ENCODE measurements at places on chromosomes 13 and 19.

- no peak for DNase-seq
These were observed 17.0 kb downstream of the CATSPERG start for GRCh38 chr19:38352611-38353010.

- DNase-seq: no peak
These were observed 22.0 kb downstream of the GP6 start for GRCh38 chr19:55016017-55016416.

GRCh38 chr19:38031423-38031770 lies 124.4 kb downstream of the SIPA1L3 start:
- DNase-seq: no peak

- DNase-seq: no peak
These were observed 269.1 kb downstream of the NDFIP2 start for GRCh38 chr13:79749984-79750551.

DNA sequence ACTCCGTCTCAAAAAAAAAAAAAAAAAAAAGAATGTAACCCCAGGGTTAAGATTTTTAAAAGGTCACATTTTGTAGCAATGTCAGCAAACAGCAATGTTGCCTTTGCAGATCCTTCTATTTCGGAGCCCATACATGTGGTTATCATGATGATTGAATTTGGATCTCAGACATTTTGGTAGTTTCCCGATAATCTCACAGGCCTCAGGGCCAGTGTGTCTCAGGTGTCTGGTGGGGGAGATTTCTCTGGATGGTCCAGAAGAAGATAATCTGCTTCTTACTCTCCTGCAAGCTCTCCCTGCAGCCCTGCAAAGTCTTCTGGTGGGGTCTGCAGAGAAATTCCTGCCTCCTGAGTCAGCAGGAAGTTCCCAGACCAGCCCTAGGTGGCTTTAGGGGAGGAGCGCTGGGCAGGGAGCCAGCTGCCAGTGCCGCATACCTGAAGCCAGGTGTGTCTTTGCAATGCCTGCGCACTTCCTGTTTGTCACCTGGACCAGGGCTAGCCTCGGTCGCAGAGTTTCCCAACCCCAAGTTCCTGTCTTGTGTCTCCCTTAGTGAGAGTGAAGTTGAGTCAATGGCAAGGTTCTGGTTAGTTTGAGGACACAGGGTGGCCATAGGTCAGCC lies 1.4 kb downstream of the SH2D3A start:
- DNase-seq: no peak

DNA sequence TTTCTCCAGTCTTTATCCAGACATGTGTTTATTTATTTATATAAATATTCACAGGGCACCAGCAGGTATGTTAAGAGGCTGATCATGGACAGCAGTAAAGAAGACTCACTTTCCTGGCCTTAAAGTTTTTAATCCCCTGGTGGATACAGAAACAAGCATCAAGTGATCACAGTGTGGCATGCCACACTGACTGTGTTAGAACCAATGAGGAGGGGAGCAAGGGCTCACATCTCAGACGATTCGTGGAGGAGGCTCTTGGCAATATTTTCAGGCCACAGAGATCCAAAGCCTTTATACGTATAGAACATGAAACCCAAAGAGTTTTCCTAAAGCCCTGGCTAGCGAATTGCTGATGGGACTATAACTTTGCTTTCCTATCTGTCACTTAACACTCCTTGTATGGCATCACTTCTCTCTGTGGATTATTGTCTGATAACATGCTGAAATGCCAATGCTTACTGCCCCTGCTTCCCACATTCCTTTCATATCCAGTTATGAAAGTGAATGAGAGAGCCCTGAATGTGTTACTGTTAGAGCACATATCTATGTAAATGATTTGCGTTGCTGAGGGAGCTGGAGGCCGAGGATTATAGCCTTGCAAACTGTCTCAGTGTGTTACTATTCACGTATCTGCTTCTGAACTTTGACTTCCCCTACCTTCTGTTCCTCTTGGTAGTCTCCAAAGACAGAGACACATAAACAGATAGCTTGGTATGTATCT lies 37.6 kb downstream of the POLR1D start:
- DNase-seq: no peak

- DNase-seq: no peak
These were observed 27.8 kb downstream of the ERCC5 start for GRCh38 chr13:102873653-102874052.

DNA sequence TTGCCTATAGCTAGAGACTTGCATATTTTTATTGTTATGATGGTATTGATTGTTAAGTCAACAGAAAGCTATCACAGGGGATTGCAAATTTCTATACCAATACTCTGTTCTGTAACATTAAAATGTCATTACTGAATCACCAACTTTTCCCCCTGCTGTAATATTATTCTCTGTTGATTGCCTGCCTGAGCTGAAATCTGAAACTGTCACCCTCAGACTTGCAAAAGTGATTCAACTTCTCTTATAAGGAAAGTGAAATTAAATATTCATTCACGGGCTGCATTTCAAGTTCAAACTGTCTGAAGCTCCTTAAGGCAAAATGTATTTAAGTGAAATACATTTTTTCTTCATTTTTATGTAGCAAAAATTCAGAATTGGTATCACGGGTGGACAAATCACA lies 723.2 kb downstream of the PCDH9 start:
- no peak for DNase-seq

GRCh38 chr19:55354698-55355212 lies at the start of gene COX6B2:
Gene COX6B2 (minus strand): TSS chr19:55354719. CDS start chr19:55354521, 198 bp downstream.
- DNase-seq: no peak

- DNase-seq: no peak
These were observed 33.8 kb downstream of the MIPEP start for GRCh38 chr13:23855360-23855759.

DNA sequence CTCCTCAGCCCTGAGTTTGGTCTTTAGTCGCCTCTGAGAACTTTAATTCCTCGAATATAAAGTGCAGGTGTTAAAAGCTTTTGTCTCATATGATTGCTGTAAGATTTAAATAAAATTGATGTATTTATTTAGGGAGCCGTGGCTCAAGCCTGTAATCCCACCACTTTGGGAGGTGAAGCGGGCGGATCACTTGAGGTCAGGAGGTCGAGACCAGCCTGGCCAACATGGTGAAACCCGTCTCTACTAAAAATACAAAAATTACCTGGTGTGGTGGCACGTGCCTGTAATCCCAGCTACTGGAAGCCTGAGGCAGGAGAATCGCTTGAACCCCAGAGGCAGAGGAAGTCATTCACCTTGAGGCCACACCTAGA lies 559 bp upstream of the SLC1A5 start:
- DNase-seq: no peak

Measured in stimulated activated CD4-positive, alpha-beta T cell treated with anti-CD3 and anti-CD28 coated beads, Interleukin-12 subunit alpha, Interleukin-12 subunit beta, amount 100 ng/mL, for 24 hours (primary cell).